ENCODE measurements at places on chromosomes 6 and 20.

- DNase-seq, result no peak
Measured at GRCh38 chr6:161486361-161487216, 212.7 kb upstream of the AGPAT4 start.

DNA sequence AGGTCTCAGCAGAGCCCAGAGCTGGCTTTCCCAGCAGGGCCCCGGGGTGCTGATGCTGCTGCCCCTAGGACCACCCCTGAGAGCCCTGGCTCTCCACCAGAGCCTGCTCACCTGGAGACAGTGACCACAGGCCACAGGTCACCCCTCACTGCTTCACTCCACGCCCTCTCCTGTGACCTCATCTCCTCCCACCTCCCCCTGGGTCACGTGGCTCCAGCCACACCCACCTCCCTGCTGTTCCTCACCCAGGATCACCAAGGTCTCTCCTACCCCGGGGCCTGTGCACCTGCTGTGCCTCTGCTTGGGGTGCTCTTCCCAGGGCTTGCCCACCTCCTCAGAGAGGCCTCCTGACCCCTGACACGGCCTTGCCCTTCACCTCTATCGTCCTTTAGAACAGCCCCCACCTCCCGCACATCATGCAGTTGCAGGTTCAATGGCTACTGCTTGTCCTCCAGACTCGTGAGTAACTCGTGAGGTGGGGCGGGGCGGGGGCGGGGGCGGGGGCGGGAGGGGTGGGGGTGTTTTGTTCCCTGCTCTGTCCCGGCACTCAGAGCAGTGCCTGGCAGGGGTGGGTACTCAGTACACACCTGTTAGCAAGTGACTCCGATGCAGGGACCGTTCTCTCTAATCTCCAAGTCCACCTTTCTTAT is 468.0 kb downstream of the PREX1 start:
- no peak for DNase-seq

DNA sequence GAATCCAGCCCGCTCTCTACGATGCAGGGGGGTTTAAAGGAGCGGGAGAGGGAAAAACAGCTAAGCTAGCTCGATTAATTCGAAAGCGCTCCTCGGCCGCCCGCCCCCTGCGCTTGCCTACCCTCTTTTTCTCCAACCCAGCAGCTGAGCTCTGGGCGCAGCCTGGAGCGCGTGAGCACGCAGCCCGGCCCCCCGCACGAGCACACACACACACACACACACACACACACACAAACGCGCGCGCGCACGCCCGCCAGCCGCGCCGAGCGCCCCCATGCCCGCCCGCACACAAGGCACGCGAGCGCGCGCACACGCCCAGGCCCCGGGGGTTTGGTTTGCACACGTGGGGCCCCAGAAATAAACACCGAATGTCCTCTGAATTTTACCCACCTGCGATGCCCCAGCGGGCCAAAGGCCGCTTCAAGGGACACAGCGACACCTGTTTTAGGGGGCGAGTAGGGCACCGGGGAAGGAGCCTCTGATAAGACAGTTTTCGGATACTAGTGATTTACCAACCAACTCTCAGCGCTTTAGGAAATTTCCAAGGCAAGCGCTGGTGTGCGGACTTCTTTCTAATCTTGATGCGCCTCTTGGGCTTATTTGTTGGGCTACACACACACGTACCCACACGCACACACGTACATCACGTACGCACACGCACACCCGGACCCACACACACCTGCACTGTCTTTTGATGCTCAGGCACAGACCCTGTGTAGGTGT is 802 bp upstream of the NRN1 start:
- DNase-seq, result no peak

DNA sequence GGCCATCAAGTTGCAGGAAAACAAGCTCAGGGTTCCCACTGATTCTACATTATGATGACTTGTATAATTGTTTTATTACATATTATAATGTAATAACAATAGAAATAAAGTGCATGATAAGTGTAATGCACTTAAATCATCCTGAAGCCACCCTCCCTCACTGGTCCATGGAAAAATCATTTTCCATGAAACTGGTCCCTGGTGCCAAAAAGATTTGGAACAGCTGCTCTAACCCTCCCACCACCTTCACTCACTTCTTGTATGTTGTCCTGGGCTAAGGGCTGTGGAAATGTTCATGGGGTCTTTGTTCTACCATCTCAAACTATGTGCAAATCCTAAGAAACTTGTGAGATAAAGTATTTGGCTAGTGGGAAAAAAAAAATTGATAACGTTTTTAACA is 133.8 kb downstream of the LRRC1 start:
- no peak for DNase-seq

DNA sequence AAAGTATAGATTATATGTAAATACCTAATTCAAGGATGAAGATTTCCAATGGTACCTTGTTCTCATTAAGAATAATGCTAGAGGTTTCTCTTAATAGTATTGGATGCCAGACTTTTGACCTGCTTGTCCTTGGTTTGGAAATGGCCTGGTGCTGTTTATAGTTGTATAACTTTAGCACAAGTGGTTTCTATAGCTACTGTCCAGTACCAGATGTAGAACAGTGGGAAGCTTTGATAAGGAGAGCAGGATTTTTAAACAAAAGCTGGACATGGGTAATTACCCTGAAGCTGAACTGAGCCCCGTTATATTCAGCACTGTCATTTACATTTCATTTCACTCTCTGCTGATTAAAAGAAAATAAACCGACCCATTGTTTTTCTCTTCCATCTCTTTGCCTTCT is 43.7 kb downstream of the TRMT11 start:
- no peak for DNase-seq

- no peak for DNase-seq
Measured at GRCh38 chr20:38050686-38051085, 17.1 kb downstream of the RPRD1B start.

GRCh38 chr20:60403105-60403741 is 445.0 kb downstream of the CDH26 start:
- no peak for DNase-seq

DNA sequence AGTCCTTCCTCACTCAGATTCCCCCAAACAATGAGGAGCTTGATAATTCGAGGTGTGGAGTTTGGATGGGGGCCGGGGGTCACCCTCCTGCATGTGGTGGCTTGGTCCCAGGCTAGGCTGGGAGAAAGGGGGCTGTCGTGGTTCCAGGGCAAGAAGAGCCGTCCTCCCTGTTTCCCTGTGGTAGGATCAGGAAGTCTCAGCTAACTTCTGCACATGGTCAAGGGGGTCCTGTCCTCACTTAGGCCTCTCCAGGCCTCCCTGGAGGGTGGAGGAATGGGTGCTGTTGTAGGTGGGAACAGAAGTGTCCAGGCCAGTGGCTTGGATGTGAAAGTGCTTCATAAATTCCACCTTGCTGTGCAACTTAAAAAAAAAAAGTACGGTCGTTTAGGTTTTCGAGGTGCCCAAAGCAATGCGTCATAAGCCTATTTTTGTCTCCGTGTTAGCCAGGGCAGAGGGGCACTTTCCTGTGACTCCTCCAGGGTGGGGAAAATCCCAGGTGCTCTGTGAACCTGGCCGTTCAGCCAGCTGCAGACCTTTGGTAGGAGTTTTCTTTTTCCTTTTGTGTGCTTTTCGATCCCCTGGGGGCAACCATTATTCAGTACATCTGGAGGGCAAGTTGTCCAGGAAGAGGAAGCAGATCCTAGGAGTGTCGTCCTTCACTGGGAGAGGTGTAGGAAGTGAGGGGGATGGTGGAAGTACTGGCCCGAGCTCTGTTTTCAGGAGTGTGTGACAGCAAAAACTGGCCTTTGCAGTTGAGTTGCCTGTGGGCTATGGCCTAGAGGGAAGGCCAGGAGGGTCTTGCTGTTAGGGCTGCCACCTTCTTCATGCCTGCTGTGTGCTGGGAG is 9.6 kb downstream of the IGF2R start:
- DNase-seq, result no peak

DNA sequence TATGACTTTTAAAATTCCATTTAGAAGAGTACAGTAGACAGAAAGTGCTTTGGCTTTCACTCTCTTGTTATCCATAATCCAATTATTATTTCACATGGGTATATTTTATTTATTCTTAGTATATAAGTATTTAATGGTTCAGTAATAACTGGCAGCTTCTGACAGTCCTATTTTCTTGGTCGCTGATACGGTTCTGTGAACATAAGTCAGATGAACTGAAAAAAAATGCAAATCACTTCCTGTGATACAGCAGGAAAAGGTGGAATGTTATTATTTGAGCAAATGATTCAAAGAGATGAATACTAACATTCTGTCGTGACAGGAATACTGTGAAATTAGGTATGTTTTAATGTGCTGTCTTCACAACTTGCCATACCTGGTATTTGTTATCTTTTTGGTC is 132.3 kb downstream of the ARHGAP18 start:
- no peak for DNase-seq

DNA sequence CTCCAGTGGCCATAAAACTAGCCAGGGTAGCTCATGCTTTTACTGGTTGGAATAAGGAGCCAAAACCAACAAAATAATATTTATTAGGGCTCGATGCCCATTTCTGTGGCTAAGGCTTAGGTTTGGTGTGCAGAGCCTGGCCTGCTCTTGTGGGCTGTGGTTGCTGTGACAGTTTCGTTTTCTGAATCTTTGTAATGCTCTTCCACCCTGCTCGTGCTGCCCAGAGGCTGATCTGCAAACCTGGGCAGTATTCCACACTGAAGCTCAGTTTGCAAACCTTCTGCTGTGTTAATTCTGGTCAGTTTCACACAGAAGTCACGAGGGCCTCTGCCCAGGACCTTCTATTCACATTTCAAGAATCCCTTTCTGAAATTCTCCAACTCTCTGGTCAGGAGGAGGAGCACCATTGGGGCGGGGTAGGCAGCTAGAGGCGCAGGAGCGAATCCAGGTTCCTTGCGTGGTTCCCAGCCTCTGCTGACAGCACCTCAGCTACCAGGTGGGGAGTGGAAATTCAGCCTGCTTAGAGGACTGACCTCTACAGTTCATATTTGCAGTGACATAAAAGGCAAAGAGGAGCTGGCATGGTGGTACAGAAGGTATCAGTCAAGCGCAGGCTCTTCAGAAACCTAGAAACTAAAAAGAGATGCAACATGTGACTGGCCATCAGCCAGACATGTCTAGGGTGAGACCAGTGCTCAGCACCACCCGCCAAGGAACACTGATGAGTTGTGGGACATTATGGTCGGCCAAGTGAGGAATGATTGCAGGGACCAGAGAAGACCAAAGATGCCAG is 14.3 kb upstream of the C20orf144 start:
- DNase-seq, result no peak

GRCh38 chr20:36318166-36318565 is 12.0 kb downstream of the DLGAP4 start:
- DNase-seq, result no peak

DNA sequence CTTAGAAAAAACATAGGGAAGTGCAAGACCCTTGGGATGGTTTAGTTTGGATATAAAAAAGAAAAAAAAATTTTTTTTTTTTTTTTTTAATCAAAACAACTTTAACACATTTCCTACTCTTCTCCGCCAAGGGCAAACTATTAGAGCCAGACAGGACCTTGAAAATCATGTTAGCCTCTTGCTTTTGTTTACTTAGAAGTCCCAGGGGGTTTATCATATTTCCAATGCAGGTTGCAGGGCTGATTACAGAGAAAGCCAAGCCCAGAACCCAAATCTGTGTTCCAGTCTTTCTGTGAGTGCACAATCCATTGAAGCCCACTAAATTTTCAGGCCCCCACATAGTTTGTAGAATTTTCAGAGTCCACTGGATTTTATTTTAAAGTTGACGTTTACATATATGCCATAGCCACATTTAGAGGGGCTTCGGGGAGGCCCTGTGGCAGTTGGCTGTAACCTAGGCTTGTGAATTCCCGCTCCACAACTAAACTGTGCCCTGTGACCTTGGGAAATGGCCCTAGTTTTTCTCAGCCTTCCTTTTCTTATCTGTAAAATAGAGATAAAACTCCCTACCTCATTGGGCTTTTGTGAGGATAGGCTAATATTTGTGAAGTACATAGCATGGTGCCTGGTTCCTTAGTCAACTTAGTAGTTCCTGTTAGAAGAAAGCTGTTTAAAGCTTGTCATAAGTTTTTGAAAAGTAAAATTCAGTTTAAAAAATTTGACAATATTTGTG is 55.7 kb downstream of the NCOA7 start:
- DNase-seq, result no peak

DNA sequence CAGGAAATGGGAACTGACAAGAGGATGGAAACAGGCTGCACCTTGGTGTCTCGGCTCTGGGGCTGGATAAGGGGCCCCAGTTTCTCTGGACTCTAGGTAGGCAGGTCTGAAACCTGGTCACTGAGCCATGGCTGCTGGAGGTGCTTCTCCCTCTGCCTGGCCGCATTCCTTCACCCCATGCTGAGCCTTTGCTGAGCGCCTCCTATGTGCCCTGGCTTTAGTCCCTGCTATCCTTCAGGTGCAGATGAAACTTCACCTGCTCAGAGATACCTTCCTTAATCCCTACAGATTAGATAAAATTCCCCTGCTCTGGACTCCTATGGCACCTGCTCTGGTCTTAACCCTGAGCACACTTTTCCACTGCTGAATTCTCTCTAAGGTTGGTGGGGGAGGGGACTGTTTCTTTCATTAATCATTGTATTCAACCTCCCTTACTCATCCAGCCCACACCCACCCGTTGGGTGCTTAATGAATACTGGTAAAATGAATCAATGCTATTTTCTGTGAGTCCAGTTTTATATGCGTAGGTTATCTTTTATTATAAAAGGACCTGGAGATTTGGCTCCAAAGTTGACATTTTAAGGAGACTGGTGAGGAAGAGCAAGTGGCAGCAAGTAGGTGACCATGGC is 19.3 kb downstream of the MYLK4 start:
- no peak for DNase-seq

DNA sequence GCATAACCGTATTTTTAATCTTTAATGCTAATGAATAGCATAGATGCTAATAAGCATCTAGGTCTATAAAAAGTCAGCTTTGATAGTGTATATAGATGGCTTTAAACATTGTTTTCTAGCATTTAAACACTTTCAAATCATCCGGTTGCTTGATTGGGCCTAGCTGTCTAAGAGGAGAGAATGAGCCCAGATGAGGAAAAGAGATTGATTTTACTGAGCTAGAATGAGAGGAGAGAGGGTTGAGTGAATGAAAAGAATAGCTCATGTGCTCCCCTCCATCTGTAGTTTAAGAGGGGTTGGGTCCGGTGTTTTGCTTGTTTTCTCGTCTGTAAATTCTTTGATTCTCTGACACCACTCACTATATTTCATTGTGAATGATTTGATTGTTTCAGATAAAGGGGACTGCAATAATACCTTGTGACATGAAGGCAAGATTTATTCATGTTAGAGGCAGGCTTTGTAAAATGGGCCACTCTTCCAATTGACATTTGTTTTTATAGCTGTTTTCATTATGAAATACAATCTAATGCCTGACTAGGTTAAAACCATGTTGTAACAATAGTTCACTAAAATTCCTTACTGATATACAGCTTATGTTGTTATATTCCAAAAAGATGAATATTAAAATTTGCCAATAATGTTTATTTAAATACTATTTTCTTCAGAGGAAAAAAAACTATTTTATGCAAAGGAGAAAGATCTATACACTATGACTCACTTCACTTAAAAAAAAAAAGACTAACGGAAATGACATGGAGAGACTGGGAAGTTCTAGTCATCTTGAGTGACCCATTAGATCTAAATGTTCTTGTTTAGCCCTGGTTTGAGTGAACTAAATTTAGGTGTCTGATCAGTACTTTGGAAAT is 3.2 kb downstream of the PTPN1 start:
- DNase-seq, result no peak

GRCh38 chr20:43349841-43350240 is 107.9 kb upstream of the SRSF6 start:
- DNase-seq, result no peak

All from neuronal stem cell (in vitro differentiated cells).